ENCODE measurements at places on chromosomes 4 and X.

- no peak for DNase-seq
Measured at GRCh38 chr4:1409079-1409478, 2.8 kb upstream of the NKX1-1 start.

GRCh38 chrX:9114245-9114644 lies 80.3 kb upstream of the FAM9B start:
- DNase-seq, result no peak

DNA sequence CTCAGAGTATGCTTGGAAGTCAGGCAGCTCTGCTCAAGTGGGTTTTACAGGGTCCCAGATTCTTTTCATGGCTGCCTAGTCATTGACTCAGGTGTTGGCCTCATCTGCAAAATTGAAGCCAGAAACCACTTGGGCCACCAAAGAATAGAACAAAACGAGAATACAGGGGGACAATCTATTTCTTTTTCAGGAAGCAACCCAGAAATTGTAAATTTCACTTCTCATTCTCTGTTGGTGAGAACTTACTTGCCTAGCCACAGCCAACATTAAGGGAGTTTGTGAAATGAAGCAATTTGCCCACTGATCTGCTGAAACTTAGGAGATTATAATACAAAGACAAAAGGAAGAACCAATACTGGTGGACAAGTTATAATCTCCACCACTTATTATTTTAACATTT lies 8.6 kb upstream of the TKTL2 start:
- DNase-seq, result no peak

GRCh38 chrX:107565931-107566603 lies 62.2 kb upstream of the PRPS1 start:
- no peak for DNase-seq

GRCh38 chrX:13345037-13345436 lies 25.2 kb upstream of the ATXN3L start:
- no peak for DNase-seq

- no peak for DNase-seq
Measured at GRCh38 chr4:109978704-109979454, 66.2 kb downstream of the EGF start.
